Adrenal gland (tissue), 19 donors: ENCODE measurements at places on chromosomes 16 and 17.
A peak's percentile ranks its signal among the peaks of the same experiment; 100 is the strongest.

DNA sequence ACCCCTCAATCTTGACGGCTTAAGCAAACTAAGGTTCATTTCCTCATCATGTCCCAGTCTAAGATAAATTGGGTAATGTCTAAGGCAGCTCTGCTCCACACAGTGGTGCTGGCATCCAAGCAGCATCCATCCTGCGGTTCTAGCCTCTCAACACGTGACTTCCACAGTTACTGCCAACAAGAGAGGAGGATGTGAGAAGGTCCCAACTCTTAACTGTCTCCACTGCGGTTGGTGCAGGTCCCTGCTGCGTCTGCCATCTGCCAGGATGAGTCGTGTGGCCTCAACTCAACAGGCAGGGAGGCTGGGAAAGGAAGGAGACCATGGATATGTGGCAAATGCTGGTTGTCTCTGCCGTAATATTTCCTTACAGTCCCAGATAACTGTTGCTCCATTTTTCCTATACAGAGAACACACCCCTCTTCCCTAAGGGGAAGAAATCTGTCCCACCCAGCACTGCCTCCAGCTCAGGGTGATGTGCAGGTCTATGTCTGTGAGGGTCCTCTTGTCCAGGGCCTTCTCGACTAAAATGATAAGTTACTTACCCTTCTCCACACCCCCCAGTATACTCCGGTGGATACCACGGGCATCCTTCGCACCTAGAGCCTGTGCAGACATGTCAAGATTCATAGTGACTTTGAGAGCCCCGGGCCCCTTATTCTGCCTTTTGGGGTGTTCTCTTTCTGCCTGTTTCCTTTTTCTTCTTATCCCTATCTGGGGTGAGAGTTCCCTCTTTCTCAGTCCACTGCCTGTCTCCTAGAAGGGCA lies 64.7 kb downstream of the KCNJ18 start:
- DNase-seq: no peak

DNA sequence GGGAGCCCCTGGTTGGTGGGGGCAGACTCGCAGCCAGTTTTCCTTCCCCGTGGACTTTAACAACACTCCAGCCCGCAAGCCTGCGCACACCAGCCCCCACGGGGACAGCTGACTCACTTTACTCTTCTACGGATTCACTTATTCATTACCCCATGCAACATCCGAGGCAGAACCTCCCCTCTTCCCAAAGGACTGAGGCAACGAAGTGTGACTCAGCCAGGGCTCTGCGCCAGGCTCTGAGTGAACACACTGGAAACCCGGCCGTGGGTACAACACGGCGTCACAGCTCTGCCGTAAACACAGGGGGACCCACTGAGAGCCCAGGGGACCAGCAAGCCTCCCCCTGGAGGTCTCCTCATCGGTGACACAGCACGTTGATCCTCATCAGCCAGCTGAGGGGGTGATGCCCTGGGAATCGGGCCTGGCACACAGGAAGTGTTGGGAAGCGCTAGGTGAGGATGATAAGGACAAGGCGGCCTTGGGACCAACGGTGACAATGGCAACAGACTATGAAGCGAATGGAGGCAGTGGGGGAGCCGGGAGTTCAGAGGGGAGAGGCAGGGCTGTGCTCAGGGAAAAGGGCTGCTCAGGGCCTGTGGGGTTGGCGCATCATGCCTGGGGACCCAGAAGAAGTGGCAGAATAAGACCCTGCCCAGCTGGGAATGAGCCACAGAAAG lies 14.6 kb downstream of the COTL1 start:
- peak; percentile 93 for DNase-seq

DNA sequence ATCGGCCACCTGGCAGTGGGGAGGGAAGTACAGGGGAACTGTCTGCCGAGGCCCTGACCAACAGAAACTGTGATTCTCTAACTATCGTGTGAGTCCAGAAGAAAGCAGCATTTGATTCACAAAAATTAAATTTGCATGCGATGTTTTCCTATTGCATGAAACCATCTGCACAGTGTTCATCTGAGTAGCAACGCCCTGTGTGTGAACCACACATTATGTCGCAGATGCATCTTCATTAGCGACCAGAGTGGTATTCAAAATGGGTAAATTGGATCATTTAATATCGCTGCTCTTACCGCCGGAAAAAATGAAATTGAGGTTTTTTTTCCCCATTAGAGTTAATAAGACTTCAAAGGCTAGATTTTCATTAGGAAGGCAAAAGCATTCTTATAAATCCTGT lies 260.6 kb downstream of the ABCC12 start:
- DNase-seq: no peak

DNA sequence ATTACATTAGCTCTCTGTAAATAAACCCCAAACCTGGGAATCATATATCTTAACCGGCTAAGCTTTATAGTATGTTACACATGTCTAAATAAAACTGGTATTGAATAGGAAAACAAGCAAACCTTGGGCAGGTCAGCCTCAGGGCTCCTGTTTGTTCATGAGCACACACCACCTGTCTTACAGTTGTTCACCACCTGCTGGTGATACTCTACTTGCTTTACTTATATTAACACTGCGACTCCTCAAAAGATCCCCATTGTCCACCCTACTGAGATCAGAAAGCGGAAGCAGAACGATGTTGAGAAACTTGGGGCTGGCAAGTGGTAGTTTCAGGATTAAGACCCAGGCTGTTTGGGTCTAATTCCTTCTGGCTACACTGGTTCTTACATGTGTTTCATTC lies 16.4 kb downstream of the CDH13 start:
- no peak for DNase-seq

GRCh38 chr16:89436366-89436765 lies 54.0 kb downstream of the ANKRD11 start:
- DNase-seq: no peak

DNA sequence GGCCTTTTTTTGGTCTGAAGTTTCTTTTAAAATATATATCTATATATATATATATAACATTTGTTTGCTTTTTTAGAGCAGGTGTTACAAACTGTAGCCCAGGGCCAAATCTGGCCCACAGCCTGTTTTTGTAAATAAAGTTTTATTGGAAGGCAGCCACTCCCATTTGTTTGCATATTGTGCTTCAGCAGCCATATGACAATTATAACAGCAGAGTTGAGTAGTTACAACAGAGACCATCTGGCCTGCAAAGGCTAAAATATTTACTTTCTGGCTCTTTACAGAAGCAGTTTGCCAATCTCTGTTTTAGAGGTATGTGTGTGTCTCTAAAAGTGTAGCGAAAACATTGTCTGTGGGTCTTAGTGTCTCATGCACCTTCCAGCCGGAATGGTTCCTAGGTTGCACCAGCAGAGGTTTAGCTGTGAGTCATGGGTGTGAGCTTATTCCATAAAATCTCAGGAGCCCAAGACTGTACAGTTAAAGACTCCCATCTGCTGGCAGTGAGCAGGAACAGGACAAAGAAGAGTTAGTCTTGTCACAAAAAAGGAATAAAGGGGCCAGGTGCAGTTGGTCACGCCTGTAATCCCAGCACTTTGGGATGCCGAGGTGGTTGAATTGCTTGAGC lies 23.8 kb downstream of the LCMT1 start:
- no peak for DNase-seq
